ENCODE measurements at places on chromosomes 1 and 21.

- no peak for DNase-seq
Measured at GRCh38 chr1:232648316-232648715, 18.4 kb upstream of the SIPA1L2 start.

GRCh38 chr1:65114322-65114721, 33.7 kb upstream of the AK4 start:
- no peak for DNase-seq

DNA sequence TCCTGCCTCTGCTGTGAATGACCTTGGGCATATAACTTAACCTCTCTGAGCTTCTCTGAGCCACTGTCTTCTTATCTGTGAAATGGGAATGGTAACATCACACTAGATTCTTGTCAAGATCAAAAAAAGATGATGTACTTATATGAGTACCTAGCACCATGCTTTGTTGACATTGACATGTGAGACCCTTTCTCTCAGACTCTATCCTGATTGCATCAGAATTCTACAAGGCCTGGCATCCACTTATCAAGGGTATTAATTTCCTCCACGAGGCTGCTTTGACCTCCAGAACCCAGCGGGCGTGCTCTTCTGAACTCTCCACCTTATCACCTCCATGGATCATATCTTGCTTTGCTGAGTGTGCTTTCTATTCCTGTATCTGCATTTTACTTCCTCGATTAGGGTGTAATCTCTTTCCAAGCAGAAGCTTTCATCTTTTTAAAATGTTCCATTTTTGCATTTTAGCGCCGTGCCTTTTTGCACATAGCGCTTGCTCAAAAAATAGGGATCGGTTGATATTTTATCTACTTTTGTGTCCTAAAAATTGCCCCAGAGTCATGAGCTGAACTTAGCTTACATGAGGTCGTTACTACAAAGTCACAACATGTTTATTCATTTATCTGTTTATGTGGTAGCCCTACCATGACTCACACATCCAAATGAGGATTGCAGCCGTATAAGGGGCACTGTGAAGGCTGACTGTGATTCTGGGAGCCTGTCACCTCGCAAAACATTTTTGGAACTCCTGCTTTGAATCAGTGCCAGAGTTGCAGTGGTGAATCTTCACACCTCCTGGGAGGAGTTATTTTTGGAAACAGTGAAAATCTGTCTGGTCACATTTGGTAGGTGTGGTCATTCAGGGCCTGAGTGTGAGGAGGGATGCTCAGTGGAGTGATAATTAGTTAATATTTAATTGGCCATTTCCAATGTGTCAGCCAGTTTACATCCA, 63.2 kb downstream of the IER5 start:
- DNase-seq = no peak

DNA sequence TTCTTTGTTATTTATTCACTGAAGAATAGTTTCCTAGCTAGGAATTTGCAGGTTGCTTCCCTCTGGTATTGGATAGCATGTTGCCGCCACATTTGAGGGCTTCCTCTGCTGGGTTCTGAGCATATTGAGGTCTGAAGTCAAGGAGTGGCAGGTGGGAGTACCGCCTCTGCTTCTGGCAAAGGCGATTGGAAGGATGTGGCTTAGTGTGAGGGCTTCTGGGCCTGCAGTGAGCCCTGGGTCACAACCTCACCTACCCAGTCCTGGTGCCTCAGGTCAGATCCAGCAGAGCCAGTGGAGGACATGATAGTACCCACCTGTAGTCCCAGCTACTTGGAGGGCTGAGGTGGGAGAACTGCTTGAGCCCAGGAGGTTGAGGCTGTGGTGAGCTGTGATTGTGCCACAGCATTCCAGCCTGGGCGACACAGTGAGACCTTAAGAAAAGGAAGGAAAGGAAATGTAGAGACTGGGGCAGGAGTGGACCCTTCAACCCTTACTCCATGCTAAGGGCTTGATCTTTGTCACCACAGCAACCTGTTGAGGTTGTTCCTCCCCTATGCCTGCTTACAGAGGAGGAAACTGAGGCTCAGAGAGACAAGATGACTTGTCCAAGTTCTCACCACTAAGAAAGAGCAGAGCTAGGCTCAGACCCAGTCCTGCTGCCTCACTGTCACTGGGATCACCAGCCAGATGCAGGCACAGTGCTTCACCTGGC, 22.8 kb downstream of the A3GALT2 start:
- no peak for DNase-seq

- DNase-seq = no peak
Measured at GRCh38 chr1:88888750-88889149, 2.6 kb downstream of the GTF2B start.

GRCh38 chr1:182809414-182809957, 19.9 kb downstream of the NPL start:
- no peak for DNase-seq

DNA sequence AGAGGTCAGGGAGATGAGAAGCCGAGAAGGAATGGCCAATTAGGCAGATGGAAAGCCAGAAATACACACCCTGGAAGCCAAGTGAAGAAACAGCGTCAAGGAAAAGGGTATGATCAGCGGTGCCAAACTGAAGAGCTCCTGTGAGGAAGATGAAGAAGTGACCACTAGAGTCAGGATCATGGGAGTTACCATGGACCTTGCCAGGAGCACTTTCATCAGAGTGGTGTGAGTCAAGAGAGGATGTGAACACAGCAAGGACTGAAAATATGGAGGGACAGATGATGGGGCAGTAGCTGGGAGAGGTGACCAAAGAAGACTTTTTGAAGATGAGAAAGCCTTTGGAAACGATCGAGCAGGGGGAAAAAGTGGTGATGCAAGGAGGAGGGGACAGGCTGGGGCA, 50.4 kb downstream of the CD34 start:
- DNase-seq = no peak

DNA sequence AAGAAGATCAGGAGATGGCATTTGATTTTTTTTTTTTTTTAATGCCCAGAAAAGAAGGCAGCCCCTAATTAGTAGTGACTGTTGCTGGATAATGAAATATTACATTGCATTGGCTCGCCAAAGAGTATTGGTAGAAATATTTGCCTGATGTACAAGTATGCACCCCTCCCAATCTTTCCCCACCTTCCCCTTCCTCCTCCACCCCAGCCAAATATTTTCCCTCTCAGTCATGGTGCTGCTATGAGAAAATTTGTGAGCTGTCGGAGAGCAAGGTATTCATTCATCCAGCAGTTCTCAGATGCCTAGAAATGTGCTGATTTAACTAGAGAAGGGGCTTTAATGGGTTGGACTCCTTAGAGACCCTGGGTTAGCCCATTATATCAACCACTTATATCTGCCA, 50.5 kb upstream of the IKBKE start:
- no peak for DNase-seq

DNA sequence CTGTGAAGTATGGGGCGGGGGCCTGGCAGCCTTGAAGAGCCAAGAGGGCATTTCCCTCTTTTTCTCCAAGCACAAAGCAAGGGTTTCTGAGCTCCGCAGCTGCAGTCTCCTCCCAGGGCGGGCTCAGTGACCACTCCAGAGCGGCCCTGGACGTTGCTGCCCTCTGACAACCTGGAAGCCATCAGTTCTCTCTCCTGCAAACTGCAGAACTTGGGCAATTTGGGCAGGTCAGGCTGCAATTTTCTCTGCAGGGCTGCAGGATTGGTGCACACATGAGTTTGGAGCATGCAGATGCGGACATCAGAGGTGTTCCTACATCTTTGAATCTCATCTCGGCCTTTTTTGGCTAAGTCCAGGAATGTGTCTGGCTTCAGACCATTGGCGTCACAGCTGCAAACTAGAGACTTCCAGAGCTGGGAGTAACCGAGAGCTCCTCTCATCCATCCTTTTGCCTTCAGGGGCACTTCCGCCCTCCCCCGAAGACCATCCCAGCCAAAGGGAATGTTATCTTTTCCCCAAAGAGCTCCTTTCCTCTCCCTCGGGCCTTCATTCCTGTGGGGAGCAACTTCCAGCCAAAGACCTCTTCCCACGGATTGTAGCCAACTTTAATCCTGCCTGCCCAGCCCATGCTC, 139.6 kb upstream of the WNT4 start:
- no peak for DNase-seq

DNA sequence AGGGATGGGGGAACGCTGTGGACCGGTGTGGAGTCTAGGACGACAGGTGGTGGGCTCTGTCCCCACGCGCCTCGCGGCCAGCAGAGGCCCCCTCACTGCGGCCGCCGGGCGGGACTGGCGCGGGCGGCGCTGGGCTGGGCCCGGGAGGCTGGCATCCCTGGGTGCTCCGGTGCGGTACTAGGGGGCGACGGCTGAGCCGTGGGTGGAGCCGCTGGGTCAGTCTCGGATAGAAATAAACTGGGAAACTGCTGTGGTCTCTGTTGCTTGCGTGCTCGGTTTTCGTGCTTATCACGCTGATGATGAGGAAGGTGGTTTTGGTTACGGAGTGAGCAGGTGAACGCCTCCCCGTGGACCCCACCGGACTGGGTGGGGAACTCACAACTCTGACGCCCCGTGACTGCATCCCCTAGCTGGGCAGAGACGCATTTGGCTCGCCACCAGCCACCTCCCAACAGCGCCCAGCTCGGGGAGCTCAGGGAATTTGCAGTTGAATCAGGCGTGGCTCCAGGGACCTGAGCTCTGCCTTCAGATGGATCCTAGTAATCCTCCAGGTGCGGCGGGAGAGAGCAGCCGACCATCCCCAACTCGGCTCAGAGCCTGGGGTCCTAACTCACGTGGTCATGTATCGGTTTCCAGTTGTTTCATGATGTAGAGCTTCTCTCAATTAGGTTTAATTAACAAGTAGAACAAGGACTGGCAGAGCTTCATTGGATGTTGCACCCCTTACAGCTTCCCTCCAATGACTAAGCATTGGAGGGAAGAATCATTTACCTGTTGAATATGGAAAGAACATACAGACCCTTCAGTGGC, 32.1 kb downstream of the HSD17B7 start:
- DNase-seq = no peak

GRCh38 chr1:53590531-53591515, 131.6 kb downstream of the DMRTB1 start:
- DNase-seq = no peak

DNA sequence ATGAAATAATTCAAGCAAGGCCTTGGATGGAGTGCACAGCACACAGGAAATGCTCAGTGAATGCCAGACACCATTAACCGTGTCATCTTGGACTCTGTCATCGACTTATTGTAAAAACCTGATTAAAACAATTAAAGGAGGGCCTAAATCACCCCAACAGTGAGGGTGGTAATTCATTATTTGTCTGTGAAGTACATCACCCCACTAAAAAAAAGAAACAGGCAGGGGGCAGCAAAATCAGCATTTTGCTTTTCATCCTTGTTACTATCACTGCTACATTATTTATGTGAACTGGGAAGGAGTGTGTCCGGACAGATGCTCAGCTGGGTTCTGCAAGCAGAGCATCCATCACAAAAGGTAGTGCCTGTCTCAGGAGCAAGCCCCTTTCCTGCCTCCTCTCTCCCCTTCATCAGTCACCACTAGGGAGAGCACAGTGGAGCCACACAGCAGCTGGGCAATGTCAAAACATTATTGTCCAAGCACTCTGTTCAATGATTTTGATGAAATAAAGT, 98.5 kb downstream of the RERE start:
- DNase-seq = no peak

DNA sequence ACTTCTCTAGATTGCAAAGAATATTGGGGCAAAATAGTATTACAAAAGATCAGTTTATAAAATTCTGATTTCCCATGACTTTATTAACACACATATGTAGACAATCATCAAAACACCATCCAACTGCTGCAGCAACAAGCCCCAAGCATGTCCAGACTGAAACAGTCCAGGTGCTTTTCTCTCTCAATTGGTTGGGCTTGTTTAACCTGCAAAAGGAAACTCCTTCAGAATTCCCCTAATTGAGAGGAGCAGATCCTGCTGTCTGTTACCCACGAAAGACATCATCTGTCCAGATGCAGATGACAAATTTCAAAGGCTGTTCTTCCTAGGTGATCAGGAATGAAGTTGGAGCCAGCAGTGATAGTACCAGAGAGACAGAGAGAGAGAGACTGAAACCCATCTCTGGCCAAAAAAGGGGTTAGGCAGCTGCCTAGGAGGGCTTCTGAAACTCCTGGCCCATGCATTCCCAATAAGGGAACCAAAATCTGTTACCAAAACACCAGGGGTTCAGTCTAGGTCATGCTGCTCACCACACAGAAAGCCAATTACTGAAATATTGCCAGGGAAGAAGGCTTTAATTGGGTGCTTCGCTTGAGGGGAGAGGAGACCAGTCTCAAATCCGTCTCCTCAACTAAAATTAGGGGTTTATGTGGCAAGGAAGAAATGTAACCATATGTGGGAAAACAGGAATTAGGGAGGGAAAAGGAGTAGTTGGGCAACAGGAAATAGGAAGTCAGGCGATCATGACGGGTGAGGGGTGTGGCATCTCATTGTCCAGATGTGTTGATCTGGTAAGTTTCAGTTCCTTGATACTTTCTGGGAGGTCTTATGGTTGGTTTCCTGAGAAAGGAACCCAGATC, 34.7 kb upstream of the RGL1 start:
- no peak for DNase-seq

GRCh38 chr1:34681480-34682451, 73.1 kb upstream of the GJB5 start:
- DNase-seq = peak; percentile 40

DNA sequence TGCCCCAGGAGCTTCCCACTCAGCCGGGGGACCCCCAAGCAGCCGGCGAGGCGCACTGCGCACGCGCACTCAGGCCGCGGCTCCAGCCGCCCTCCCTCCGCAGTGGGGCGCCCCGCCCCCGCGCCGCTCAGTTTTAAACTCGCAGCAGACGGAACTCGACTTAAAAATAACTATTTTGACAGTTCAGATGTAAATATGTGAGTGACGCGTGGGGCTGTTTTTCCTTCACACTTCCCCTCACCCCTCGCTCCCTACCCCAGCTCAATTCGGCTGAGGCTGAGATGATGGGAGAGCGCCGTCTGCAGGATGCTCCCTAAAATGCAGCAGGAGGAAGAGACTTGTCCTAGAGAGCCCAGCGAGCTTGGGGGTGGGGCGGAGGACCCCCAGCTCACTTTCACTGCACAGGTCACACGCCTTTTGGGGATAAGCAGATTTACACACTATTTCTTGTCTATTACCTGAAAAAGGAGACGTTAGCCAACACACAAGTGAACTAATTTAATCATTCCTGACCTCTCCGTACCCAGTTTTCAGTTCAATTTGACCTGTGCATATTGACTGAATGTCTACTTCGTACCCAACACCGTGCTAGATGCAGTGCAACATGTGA, 8.9 kb upstream of the LEMD1 start:
- peak; percentile 70 for DNase-seq

GRCh38 chr1:13725714-13726175, 25.8 kb downstream of the PRDM2 start:
- DNase-seq = peak; percentile 62

GRCh38 chr1:87594736-87595383, 266.2 kb downstream of the LMO4 start:
- peak; percentile 29 for DNase-seq

GRCh38 chr1:207001492-207002245, 30.9 kb downstream of the C1orf116 start:
- DNase-seq = peak; percentile 56

GRCh38 chr1:24036088-24036487, 56.0 kb upstream of the SRSF10 start:
- DNase-seq = no peak

GRCh38 chr21:20040768-20041167, 957.4 kb upstream of the NCAM2 start:
- DNase-seq = peak; percentile 10

- DNase-seq = no peak
Measured at GRCh38 chr1:23814016-23814415, 11.2 kb downstream of the HMGCL start.

Measured in MM.1S (cell line).